Endothelial cell (in vitro differentiated cells): ENCODE measurements at places on chromosomes 7 and 10.

GRCh38 chr10:60537697-60538096 lies 148.0 kb upstream of the ANK3 start:
- no peak for DNase-seq

GRCh38 chr10:67114945-67115344 lies 189.1 kb downstream of the LRRTM3 start:
- DNase-seq = no peak

DNA sequence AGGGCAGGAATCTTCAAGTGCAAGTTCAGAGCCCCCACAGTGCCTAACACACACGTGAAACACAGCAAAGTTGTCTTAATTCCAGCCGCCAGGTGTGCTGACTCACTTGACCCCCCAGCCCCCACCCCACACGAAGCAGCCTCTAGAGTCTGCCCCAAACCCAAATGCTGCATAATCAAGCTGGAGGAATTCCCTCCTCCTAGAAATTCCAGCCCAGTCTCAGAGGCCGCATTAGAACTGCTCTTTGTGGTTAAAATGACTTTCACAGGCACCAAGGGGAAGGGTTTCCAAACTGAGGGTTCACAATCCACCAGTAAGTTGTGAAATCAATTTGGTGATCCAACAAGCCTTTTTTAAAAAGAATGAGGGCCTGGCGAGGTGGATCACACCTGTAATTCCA lies 67.0 kb upstream of the PLXNA4 start:
- DNase-seq = no peak

DNA sequence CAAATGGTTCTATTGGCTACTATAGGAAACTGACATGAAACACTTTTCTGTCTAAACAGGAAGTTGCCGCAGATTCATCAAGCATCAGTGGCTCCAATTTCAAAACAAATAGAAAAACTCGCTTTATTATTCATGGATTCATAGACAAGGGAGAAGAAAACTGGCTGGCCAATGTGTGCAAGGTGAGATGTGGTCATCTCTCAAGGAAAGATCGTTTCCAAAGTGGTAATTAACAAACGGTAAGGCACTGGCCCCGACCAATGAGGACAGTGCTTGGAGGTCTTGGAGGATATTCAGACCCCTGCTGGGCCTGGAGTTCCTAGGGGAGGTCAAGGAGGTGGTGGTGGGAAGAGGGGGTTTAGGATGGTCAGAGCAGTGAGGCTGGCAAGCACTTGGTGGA lies 2.6 kb downstream of the PNLIP start:
- no peak for DNase-seq

GRCh38 chr7:159015454-159016410 lies 128.9 kb downstream of the VIPR2 start:
- DNase-seq = no peak

GRCh38 chr7:114966156-114966555 lies 44.3 kb downstream of the MDFIC start:
- no peak for DNase-seq

DNA sequence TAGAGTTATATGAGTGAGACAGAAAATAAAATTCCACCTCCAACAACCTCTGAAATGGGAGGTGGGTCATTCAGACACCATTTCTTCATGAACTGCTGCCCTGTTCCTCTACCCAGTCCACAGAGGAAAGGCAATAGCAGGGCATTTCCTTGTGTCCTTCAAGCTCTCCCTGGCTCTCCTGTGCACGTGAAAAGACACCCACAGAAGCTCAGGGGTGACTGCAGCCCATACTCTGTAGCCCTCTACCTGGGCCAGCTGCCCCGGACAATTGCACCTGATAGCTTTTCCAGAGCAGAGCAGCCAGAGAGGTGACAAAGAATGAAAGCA lies 10.0 kb downstream of the ST8SIA6 start:
- DNase-seq = no peak

DNA sequence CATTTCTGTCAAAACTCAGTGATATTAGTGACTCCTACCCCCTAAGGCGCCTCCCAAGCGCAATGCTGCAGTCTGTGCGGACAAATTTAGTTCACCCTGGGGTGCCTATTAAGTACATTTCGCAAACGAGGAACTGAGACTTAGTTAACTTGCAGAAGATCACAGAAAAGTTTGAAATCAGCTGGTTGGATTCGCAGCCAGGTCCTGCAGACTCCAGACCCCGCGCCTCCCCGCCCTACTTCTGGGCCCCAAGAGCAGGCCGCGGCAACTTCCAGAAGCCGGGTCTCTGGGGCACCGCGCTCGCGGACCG lies 588 bp downstream of the CYREN start:
- no peak for DNase-seq
